Activated CD4-positive, alpha-beta T cell treated with anti-CD3 and anti-CD28 coated beads for 4 hours (primary cell): ENCODE measurements at places on chromosomes 2 and 18.
A peak's percentile ranks its signal among the peaks of the same experiment; 100 is the strongest.

GRCh38 chr2:215535741-215536140, 99.9 kb upstream of the FN1 start:
- no peak for DNase-seq

- DNase-seq = no peak
These were observed 85.4 kb downstream of the STPG4 start for GRCh38 chr2:47069628-47070154.

GRCh38 chr2:199987586-199987985, 32.2 kb downstream of the MAIP1 start:
- DNase-seq = no peak

GRCh38 chr2:27638037-27638637, 9.3 kb downstream of the GPN1 start:
- DNase-seq = no peak

DNA sequence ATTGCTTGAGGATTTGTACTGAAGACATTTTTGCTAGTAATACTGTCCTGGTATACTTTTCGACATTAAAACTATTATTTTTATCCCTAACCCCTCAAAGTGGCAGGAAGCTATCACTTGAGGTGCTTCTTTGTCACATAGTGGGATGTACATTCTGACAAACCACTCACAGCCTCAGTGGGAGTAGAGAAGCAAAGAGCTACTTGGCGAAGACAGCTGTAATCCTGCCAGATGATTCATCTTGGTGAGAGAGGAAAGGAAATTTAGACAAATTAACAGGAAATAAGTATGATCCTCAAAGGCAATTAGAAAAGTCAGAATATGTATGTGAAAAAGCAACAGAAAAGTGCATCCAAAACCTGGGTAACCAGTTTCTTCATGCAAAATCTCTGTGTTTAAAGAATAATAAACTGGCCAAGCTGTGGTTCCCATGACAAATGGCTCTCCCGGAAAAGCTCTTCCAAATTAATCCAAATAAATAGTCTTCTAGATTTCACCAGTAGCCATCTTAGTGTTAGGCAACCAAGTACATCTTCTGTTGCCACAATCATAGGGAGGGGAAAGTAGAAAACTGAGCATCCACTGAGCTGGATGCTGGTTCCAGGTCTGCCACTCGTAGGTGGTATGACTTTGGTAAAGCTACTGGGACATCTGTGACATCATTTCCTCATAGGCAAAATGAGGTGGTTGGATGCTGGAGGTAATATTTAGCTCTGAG, 308.0 kb upstream of the LYPD1 start:
- DNase-seq = no peak

DNA sequence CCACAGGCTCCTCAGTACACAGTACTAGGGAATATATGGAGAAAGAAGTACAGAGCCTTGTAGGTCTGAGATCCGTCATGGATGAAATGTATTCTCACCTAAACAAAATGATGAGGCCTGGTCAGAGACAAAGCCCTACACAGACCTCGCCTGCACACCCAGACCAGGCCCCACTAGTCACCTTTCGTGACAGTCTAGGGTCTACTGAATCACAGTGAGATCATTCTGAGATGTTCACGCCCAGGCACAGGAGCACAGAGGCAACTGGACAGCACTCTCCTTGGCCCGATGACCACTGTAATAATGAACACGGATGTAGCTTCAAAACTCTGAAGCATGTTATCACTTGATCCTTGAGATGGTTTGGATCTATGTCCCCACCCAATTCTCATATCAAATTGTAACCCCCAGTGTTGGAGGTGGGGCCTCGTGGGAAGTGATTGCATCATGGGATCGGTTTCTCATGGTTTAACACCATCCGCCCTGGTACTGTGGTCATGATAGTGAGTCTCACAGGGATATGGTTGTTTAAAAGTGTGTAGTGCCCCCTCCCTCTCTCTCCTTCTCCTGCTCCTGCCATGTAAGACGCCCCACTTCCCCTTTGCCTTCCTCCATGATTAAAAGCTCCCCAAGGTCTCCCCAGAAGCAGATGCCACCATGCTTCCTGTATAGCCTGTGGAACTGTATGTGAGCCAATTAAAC, 15.1 kb downstream of the DOCK10 start:
- no peak for DNase-seq

DNA sequence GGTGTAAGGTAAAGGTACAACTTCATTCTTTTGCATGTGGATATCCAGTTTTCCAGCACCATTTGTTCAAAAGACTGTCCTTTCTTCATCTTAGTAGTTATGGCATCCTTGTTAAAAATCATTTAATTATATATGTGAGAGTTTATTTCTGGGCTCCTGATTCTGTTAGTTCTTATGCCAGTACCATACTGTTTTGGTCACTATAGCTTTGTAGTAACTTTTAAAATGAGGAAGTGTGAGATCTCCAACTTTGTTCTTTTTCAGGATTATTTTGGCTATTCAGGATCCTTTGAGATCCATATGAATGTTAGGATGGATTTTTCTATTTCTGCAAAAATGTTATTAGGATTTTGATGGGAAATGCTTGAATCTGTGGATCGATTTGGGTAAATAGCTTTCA, 16.8 kb downstream of the ACTR3 start:
- no peak for DNase-seq

- peak; percentile 48 for DNase-seq
These were observed 365 bp downstream of the CUL3 start for GRCh38 chr2:224584785-224585210.

GRCh38 chr18:69843015-69843414, 104.7 kb downstream of the CD226 start:
- no peak for DNase-seq

DNA sequence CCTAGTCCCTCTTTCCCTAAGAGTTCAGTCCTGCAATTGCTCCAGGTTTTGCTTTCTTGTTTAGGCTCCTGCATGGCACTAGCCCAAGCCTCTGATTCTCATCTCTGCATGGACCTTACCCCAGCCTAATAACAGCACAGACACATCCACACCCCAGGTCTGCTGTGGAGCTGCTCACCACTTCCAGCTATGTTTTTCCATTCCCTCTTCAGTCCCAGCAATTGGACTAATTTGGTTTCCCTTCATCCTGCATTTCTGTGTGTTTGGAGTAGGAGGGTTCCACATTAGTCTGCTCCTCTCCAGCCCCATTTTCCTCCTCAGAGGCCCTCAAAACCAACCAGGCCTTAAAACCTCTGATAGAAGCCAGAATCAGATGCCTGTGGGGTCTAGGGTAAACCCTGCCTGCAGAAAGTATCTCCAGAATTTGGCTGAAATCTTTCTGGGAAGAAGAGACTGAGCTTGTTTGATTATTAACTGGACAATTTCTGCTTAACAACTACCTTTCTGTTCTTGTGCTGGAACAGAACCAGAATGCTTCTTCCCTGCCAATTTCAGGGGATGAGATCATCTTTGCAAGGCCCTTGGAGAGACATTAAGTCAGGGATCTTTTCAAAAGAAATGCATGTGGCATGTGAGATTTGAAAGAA, 95.9 kb downstream of the GFPT1 start:
- no peak for DNase-seq

DNA sequence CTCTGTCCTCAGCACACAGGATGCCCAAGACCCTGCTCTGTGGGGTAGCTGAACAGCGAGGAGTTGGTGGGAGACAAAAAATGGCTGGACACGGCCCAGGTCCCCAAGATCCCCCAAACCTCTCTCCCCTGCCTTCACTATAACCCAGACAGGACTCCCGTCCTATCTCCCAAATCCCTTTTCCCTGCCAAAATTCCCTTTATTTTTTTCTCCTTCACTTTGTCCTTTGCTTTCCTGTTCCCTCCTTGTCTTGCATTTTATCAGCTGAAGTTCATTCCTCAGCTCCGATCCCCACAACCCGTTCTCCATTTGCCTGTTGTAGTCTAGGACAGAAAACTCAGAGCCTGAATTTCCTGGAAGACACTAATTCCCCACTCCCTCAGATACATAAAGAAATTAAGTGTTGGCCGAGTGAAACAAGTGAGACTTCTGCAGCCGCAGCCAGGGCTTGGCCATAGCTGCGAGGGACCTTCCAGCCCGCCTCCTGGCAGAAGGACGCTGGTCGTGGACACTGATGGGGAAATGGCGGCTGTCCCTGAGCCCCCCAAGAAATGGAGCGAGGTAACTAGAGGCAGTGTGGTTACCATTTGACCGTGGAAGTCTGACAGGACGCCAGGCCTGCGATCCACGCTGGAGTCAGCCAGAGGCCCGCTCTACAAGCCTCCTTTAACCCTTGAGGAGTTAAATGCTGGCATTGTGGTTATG, 173.6 kb downstream of the BCL2 start:
- no peak for DNase-seq

- no peak for DNase-seq
These were observed 72.5 kb downstream of the MRPS9 start for GRCh38 chr2:105110295-105110829.

GRCh38 chr2:163187119-163187518, 348.6 kb upstream of the KCNH7 start:
- no peak for DNase-seq

GRCh38 chr18:29250843-29251242, 1073.9 kb upstream of the CDH2 start:
- DNase-seq = no peak

DNA sequence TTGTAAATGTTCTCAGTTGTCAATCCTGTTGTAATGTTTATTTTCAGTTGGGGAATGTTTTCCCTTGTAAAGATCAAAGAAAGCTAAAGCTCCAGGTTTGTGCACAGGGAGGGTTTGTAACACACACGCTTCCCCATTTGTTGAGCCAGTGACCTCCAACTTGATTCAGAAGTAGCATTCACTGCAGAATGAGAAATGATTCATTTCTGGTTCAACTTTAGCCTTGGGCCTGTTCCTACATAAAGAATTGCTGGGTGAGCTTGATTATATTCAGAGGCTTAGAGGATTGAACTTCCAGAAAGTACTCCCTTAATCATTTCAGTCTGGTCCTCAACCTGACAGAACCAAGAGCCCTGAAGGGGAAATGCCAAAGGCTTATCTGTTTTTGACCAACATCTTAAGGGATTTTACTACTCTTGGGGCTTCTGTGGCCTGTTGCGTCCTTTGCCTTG, 70.6 kb upstream of the CAVIN2 start:
- no peak for DNase-seq

DNA sequence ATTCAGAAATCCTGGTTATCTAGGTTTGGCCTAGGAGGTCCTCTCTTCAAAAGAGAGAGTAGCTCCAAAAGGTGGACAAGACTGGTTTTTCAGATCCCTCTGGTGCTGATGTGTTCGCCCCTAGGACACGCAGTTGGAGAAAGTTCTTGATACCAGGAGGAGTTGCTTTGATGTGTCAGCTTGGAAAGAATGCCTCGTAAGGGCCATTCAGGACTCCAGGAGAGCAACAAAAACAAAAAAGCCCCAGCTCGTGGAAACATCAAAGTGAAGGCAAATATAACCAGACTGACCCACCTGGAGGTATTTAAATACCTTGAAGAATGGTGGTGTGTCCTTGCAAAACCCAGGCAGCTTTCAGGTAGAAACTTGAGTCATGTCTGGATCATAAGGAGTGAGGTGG, 12.5 kb upstream of the LBH start:
- DNase-seq = no peak

DNA sequence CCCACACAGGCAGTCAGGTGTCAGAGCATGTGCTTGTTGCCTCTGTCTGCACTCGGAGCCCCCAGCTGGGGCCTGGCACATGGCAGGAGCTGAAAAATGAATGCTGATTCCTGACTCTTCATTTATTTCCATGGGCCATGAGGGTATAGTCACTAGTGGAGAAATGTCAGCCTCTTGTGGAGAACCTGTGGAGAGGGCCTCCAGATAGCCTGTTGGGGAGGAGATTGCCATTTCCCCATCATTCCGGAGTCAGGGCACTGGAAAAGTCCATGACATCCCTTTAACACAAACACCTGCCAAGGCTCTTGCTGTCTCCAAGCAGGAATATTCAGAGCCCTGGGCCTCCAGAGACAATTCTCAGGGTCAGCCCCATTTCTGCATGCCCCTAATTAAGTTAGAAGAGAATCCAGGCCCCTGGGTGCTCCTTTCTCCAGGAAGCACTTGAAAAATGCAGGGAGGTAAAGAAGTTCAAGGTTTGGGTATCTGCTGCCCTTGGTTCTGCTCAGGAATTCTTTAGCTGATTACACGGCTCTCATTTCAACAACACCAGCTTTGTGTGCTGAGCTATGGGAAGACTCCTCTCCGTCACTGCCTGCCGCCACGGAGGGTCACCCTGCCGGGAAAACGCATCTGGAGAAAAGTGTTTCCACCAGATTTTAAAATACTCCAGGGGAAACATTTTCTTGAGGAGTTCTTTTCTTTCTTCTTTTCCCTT, 311.3 kb downstream of the MYCN start:
- DNase-seq = no peak

- no peak for DNase-seq
These were observed 971 bp upstream of the FBXO41 start for GRCh38 chr2:73285159-73285739.

DNA sequence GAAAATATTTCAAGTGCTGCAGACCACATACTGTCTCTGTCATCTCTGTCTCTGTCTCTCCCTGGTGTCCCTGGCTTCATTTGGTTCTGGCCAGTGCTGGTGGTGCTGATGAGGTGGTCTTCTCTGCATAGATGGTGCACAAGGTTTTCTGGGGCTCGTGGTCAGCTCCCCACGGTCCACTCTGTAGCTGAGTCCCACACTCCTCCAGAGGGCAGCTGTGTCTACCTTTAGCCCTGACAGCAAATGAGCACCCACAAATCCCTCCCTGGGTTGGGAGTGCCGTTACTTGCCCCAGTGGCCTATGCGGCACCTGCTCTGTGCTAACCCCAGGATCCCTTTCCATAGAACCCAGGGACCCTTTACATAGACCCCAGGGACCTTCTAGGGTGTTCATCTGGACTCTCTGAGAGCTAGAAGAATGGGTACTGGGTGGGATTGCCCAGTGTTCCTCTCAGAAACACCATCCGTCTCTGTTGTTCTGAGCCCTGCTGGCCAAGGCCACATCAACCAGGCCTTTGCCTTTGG, 129.3 kb downstream of the CAPN13 start:
- no peak for DNase-seq

DNA sequence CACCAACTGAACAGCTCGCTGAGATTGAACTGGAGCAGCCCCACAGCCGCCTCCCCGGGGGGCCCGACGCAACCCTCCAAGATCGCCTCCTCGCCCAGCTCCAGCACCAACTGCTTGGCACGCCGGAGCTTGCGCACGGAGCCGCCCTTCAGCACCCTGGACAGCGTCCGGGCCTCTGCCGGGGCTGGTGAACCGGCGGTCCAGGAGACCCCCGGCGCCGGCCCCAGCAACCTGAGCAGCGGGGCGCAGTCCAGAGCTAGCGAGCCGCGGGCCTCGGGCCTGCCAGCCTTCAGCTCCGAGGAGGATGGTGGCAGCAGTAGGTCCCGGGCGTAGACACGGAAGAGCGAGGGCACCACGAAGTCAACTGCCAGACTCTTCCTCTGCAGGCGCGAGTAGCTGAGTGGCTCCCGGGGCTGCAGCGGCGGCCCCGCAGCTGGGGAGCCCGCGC, 1.2 kb downstream of the ALK start:
- peak; percentile 11 for DNase-seq

DNA sequence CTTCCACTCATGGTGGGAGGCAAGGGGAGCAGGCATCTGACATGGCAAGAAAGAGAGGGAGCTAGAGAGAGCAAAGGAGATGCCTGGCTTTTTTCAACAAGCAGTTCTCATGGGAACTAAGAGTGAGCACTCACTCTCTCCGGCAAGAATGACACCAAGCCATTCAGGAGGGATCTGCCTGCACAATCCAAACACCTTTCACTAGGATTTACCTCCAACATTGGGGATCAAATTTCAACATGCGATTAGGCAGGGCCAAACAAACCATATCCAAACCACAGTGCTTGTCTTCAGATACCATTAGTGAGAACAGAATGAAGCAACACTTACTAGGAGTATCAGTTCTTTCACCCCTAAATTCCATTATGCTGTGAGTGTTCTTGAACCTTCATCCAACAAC, 77.3 kb downstream of the FIGN start:
- DNase-seq = no peak

GRCh38 chr18:36451454-36452251, 154.1 kb downstream of the FHOD3 start:
- no peak for DNase-seq

GRCh38 chr2:108612153-108612513, 77.9 kb downstream of the LIMS1 start:
- peak; percentile 46 for DNase-seq
